GM23338 (cell line): ENCODE measurements at places on chromosomes 16 and 17. TPM values are rescaled to one million over a fixed set of nuclear protein-coding genes. Genes with fewer than 3 reads are reported as not detected.
A peak's percentile ranks its signal among the peaks of the same experiment; 100 is the strongest.

- no peak overlapping the region for H3K4me3 ChIP-seq
- no peak for DNase-seq
- H3K27ac ChIP-seq: no peak overlapping the region
- H3K27me3 ChIP-seq: no peaks in the 10 kb centered on the region
- H3K4me1 ChIP-seq: peaks cover 24% of the 10 kb centered on the region
- peaks cover 5% of the 10 kb centered on the region; the same call in 1 of the 2 replicates for H3K36me3 ChIP-seq
Measured at GRCh38 chr16:70630960-70631745, 15.2 kb upstream of the IL34 start.

DNA sequence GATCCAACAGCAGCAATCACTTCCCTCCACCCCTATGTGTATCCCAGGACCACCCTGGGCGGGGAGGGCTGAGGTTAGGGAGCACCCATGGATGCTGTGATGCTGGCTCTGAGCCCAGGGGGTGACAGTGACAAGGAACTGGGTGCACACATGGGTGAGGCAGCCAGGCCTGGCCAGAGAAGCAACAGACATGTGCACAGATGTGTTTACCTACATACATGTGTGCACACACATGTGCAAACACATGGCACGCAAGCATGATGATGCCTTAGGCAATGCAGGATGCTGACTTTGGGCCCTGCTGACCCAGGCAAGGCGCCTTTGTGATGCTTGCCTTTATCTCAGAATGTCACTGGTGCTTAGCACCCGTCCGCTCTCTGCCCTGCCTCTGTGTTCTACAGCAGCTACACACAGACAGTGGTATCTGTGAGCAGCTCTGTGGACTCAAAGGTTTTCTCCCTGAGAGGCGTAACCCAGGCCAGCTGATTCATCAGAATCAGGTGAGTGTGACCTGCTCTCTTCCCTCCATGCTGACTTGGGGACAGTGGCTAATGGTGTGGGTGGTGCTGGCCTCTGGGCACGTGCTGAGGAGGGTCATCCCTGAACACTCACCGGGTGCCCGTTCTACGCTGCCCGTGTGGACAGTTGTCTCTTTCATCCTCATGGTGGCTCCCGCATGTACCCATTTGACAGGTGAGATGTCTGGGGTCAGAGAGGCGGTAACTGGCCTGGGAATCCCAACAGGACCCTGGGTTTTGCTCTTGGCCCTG lies 38.5 kb upstream of the KSR1 start:
- no peaks in the 10 kb centered on the region for H3K36me3 ChIP-seq
- H3K27me3 ChIP-seq: no peaks in the 10 kb centered on the region
- H3K4me1 ChIP-seq: peaks cover 4% of the 10 kb centered on the region; the same call in 1 of the 2 replicates
- no peak for DNase-seq
- H3K4me3 ChIP-seq: no peak overlapping the region

Gene ABCA8
- not detected in 2 replicates for total RNA-seq

Gene CD68
- 0.62 TPM in 1 of 2 replicates, not detected in the other for total RNA-seq

Gene MAPT
- 1.1 and 1.7 TPM in 2 replicates for total RNA-seq

- H3K4me3 ChIP-seq: no peak overlapping the region
- DNase-seq: no peak
- no peak overlapping the region for H3K27ac ChIP-seq
- no peaks in the 10 kb centered on the region for H3K27me3 ChIP-seq
- H3K36me3 ChIP-seq: no peaks in the 10 kb centered on the region
Measured at GRCh38 chr16:65301029-65301428, 179.2 kb upstream of the CDH11 start.

Gene RABEP2
- 25.2 and 27.2 TPM in 2 replicates for total RNA-seq

Gene SPAG9
- 45.0 and 62.3 TPM in 2 replicates for total RNA-seq

- H3K36me3 ChIP-seq: peaks cover 15% of the 10 kb centered on the region
- H3K27ac ChIP-seq: peak overlapping the region; percentile 70
- H3K4me1 ChIP-seq: peaks cover 25% of the 10 kb centered on the region
- no peak for DNase-seq
- H3K4me3 ChIP-seq: peak overlapping the region; percentile 55
Measured at GRCh38 chr17:7204336-7204735, 15.3 kb downstream of the DLG4 start.

Gene CENPN
- 43.6 and 54.9 TPM in 2 replicates for total RNA-seq
